T-helper 2 cell (primary cell): ENCODE measurements at places on chromosomes 6 and 20.

DNA sequence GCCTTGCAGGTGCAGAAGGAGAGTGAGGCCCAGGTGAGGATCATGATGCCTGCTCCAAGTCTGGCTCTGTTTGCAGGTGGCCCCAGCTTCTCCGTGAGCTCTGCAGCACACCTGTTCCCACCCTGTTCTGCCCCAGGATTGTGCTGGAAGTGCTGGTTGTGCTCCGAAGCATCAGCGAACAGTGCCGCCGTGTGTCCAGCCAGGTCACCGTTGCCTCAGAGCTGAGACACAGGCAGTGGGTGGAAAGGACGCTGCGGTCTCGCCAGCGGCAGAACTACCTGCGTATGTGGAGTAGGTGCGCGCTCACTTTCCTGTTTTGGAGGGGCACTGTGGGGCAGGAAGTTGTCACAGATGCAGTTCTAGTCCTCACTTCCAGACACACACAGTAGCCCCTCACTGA, 25.0 kb downstream of the ERMARD start:
- no peak for DNase-seq

DNA sequence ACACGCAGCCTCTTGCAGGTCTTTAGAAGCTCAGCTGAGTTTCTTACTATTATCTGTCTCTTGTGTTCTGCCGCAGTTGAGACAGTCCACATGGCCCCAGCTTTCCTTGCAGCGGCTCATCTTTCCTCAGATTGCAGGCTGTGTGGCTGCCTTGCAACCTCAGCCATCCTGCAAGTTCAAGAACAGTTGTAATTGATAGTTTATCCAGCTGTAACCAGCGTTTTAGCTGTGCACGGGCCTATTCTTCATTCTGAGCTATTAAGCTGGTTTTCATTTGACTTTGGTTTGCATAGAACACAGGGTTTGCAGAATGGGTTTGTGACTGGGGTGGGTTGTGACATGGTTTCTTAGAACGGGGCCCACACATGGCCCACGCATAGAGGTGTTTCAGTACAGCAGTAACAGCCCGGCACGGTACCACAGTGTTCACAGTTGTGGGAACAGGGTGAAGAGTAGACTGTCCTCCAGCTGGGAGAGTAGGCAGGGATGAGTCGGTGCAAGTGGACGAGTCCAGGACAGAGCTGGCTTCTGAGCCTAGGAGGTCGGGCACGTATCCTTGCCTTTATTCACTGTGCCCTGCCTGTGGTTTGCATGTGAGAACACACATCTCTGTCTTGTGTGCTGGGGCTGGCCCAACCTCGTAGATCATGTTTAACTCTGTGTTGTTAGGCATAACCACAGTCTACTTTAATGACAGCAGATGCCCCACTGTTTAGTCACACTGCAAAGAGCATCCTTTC, 89.2 kb downstream of the RPP40 start:
- no peak for DNase-seq

DNA sequence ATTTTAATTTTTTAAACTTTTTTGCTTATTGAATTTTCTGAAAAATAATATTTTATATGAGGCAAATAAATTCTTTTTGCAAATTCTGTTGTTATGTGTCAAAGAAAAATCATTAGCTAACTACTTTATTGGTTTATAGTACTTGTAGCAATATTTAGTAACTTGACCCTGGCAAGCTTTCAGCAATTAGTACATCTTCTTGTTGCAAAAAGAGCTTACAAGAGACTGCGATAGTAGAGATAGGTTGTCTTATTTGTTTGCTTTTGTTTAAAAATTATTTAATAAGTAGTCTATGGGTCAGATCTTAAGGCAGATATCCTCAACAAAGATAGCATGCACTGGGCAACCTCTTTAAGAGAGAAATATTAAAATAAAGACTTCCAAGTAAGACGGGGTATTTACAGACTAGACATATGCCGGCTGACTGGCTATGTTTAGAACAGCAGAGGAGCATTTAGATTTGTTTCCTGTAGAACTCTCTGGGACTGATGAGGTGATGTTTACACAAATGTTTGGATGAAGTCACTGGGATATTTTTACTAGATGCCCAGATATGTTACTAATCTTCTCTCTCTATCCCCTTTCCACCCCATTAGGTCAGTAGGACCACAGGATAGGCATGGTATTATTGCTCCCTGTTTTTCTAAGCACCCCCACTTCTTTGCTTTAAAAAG, 25.0 kb downstream of the VGLL2 start:
- no peak for DNase-seq

GRCh38 chr20:57941604-57942381, 232.0 kb upstream of the PMEPA1 start:
- DNase-seq: no peak

- DNase-seq: no peak
Measured at GRCh38 chr6:106192824-106193223, 106.7 kb downstream of the PRDM1 start.

GRCh38 chr6:130697271-130697994, 129.8 kb upstream of the SMLR1 start:
- DNase-seq: no peak

GRCh38 chr6:22294301-22294700, 2.5 kb downstream of the PRL start:
- DNase-seq: no peak

DNA sequence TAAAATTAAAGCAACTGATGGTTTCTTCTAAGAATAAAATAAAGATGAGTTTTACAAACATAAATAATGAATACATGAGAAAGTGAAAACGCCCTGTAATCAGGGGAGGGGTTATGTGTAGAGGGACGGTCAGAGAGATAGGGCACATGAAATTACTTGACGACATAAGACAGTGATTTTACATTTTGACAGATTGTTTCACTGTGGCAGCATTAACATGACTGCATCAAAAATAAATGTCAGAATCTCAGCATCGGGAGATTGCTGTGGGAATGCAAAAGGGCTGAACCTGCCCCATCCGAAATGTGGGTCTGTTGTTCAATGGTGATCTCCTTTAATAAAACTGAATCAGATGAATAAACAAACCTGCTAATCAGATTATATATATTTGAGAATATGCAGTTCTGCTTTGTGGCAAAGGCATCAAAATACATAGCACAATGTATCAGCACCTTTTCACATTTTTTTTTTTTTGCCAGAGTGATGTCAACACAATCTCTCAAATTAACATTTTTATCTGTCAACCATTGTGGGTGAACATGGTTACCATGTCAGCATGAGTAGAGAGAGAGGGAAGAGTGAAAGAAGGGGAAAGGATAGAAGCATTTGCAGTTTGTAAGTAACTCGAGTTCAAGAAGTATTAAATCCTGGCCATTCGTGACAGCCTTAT, 177.1 kb upstream of the MAN1A1 start:
- DNase-seq: no peak

- no peak for DNase-seq
Measured at GRCh38 chr20:21017528-21018085, 88.6 kb downstream of the LINC00237 start.

DNA sequence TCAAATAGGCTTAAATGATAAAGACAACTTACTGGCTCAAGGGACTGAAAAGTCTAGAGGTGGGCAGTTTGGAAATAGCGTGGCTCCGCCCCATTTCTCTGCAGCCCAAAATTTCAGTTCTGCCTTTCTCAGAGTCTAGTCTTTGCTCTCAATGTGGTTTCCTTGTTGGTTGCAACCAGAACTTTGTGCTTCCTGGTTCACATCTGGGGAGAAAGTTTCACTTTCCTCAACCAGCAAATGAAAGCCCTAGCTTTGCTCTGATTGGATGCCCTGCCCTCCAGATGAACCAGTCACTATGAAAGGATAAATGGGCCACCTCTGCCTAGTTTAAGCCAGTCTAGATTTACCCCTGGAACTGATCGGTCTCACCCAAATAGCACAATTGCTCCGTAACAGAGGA, 14.9 kb downstream of the SYCP2L start:
- no peak for DNase-seq

DNA sequence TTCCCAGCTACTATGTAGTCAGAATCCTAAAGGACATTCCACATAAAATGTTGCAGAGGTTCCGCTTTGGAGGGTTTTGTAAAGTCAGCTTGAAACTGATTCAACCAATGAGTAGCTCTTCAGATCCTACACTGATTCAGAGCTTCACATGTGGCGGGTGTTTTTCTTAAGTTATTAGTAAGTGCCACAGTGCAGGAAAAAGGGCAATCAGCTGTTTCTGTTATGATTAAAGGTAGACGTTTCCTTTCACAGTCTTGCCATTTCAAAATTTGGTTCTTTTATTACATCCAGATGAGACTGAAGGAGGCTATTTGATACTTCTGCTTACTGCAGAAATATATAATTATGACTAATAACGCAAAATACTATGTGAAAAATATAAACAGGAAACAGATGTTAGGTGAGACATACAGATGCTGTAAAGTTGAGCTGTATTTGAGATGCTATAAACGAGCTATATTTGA, 443.9 kb downstream of the CDKAL1 start:
- DNase-seq: no peak

DNA sequence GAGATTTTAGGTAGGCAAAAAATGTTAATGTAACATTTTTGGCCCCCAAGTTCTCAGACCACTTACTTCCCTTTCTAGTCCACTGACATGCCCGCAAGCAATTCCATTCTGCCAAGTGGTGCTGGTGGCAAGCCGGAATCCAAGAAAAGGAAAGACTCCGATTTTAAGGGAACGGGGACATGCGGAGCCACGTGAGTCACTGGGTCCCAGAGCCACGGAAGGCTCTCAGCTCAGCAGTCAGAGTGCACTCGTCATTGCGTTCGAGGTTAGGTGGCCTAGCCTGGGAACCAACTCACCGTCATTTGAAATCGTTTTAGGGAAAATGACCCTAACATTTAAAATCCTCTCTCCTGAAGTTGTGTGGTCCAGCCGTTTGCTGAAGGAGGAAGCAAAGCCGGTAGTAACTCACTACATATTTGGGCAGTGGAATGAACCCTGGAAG, 711 bp upstream of the SIRT5 start:
- no peak for DNase-seq

DNA sequence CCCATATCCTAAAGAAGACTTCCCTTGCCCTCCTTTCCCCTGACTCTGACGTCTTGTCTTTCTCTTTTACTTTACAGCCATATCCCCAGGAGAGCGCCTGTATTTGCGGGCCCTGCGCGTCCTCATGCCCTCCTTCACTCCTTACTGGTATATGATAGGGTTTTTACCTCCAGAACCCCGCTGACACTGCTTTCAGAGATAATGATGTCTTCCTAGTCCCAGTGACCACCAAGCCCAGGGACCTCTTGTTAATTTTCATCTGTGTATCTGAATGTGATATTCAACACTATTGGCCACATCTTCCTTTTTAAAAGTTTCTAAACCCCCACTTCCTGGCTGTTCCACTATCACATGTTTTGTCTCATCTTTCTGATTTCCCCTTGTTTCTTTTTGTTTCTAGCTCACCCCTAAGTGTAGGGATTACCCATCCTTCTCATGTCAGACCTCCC, 102.0 kb downstream of the HIVEP1 start:
- no peak for DNase-seq

- DNase-seq: no peak
Measured at GRCh38 chr6:157525292-157525889, 144.4 kb downstream of the ZDHHC14 start.

GRCh38 chr20:1818895-1819294, 76.3 kb upstream of the SIRPA start:
- no peak for DNase-seq

DNA sequence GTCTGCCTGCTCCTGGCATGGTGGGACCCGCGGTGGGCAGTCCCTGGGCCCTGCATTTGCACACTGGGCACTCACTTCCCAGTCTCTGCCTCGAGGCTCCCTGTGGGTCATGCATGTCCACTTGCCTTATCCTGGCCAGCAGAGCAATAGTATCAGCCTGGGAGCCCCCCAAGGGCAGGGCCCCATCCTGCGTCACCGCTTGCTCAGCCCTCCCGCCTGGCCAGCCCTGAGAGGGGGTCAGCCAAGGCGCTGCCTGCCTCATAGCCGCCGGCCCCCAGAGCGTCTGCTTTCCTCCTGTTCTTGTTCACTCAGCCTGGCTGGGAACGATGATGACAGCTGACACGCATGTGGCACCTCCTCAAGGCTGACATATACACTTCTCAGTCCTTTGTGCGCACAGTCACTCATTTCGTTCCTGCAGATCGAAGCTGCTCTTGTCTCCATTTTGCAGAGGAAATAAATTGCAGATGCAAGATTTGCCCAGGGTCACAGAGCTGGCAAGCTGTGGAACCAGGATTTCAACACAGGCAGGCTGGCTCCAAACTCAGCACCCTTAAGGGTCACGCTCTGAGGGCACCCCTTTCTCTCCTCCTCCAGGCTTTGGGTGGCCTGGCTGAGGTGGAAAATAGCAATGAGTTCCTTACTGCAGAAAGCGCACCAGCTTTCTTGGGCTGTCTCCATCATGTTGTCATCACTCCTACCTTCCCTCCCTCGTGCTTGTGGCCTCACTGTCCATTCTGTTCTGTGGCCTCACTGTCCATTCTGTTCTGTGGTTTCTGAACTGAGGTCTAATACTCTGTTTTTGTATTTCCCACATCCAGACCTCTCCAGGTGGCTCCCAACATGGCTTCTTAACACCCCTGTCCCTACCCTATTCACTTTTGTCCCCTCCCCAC, 17.2 kb downstream of the KCNK17 start:
- no peak for DNase-seq
